Mesenchymal stem cell (in vitro differentiated cells and primary cell): ENCODE measurements at places on chromosomes 1 and 21.

DNA sequence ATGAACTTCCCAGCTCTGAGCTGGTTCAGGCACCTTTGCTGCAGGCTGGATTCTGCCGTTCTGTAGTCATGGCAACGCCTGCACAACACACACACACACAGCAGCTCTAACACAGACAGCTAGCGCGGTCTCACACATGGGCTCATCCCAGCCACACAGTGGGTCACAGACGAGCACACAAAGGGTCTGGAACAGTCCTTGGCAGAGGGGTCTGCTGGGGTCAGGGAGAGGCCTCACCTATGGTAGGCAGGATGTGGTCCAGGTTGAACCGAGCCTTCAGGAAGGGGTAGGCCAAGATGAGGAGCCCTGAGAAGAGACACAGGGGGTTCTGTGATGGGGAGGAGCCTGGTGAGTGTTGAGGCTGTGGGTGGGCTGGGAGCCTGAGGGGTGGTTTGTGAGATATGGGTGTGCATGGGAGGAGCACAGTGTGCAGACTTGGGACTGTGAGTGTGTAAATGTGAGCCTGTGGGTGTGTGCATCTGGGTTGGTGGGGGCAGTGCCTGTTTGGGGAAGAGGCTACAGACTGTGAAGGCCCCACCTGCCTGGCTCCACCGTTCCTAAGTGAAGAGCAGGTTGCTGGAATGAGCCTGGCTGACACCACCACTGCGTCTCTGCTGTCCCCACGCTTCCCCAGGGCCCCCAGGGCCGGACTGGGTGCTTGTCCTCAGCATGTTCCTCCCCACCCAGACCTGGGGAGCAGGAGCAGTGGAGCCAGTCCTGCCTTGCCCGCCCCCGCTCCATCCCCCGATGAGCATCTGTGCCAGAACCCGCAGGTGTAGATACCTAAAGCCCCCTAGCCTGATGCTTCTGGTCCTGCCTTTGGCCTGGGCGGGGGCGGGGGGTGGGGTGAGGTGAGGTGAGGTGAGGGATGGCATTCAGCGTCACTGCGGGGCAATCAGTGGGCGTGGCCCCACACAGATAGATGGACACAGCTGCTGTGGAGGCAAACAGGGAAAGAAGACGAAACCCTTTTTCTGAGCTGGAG is 1.5 kb downstream of the KNCN start:
- peak; percentile 82 for DNase-seq

GRCh38 chr1:31593770-31594632 is 17.7 kb downstream of the TINAGL1 start:
- DNase-seq, result peak; percentile 68

- DNase-seq, result peak; percentile 90
These were observed 73.7 kb downstream of the LAMC1 start for GRCh38 chr1:183096894-183097293.

DNA sequence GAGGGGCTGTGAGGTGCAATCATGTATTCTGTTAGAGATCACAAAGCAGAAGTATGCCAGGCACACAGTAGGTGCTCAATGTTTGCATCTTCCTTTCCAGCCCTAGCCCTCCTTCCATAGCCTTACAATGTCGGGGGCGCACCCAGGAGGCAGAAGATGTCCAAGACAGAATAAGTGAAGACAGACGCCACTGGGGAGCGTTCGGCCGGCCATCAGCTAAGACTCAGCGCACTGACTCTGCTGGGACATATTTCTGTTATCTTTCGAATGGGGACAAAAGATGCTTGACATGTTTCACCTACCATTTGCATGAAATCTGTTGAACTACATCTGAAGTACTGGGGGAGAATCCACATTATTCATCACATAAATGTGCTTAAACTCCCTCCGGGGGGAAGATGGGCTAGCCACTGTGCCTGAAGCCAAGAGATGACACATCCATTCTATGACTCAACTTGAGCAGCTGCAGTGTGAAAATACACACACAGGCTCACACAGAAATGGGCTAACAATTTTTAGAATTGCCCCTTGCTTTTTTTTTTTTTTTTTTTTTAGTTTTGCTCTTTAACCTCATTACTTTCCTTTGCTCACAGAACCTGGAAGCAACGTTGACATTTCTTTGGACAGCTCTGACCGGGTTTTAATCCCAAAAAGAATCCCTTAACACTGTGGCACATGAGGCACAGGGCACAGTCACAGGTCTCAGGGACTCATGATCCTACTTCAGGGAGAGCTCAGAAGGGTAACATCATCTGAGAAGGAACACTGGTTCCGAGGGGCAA is 7.9 kb downstream of the TIAM1 start:
- peak; percentile 84 for DNase-seq

GRCh38 chr1:4755301-4755845 is 101.0 kb downstream of the AJAP1 start:
- no peak for DNase-seq

DNA sequence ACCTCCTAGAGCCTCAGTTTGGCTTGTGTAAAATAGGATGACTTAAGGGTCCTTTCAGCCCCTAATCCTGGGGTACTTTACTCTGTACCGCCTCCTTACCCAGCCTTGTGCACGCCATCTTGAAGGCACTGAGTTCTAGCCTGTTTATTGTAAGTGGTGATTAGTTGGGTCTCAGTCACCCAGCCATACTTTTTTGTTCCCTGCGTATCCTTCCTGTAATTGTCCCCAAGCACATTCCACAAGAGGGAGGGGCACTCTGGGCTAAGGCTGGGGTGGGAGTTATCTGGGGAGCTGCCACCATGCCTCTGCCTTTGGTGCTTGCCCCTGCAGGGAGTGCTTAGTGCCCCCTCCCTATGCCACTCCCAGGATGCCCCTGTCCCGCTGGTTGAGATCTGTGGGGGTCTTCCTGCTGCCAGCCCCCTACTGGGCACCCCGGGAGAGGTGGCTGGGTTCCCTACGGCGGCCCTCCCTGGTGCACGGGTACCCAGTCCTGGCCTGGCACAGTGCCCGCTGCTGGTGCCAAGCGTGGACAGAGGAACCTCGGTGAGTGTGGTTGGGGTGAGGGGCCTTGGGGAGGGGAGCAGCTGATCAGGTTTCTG is 856 bp downstream of the FDPS start:
- DNase-seq, result peak; percentile 31

- peak; percentile 56 for DNase-seq
These were observed 45.9 kb upstream of the PUM1 start for GRCh38 chr1:31111290-31111951.

DNA sequence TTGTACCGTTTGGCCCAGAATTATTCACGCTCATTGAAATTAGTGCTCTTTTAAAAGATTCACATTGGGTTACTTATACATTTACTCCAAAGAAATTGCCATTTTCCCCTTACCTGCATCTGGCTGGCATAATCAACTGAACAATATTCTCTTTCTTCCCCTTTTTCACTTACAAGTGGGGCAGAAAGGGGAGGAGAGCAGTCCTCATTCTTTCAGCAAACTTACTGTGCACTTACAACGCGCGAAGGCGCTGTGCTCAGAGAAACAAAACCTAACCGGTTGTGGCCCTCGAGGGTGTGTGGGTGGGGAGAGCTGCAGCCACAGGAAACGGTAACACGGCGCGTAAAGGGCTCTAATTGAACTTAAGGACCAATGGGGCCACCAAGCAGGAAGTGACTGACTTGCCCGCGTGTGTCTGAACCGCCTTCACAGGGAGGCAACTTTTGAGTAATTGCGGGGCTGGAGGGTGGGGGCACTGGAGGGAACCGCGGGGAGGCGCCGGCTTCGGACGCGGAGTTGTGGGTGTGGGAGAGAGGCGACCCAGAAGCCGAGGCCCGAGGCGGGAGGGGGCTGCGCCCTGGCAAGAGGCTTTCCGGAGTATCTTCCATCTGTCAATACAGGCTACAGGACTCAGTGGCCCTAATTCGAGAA is 693 bp upstream of the PNRC2 start:
- peak; percentile 95 for DNase-seq

- no peak for DNase-seq
These were observed 17.4 kb upstream of the SLC30A10 start for GRCh38 chr1:219945795-219946194.

DNA sequence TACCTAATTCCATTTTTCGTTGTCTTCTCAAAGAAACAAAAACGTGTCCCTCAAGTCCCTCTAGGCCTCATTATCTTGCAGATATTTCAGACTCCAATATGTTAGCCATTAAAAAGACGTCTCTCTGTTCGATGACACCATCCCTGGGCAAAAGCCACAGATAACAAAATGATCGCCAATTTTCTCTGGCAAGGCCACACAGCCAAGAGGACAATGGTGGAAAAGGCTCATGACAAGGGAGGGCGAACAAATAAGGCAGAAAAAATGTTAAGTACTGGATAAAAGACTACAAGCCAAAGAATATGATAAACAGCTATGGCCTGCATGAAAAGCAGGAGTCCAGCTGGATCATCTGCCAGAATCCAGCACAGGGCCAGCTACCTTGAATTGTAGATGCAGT is 82.9 kb downstream of the TBX15 start:
- no peak for DNase-seq

- DNase-seq, result peak; percentile 69
These were observed 27.8 kb downstream of the ILDR2 start for GRCh38 chr1:166947398-166948043.

- no peak for DNase-seq
These were observed 34.7 kb downstream of the CDCA8 start for GRCh38 chr1:37726751-37727585.

DNA sequence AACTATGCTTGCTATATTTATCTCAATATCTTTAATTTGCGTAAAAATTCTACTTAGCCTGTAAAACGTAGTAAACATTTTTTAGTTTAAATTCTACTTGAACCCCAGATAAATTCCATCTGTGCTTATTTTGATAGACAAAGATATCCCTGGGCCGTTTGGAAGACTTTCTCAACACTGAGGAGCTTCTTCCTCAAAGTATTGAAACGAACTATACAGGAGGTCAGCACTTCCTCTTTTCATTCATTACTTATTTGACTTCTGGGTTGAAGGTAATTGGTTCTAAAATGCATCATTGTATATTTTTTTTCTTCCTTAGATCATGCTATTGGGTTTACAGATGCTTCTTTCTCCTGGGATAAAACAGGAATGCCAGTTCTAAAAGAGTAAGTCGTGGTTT is 74.7 kb downstream of the HSPA13 start:
- DNase-seq, result no peak

GRCh38 chr1:175553280-175553679 is 190.1 kb downstream of the TNR start:
- no peak for DNase-seq

DNA sequence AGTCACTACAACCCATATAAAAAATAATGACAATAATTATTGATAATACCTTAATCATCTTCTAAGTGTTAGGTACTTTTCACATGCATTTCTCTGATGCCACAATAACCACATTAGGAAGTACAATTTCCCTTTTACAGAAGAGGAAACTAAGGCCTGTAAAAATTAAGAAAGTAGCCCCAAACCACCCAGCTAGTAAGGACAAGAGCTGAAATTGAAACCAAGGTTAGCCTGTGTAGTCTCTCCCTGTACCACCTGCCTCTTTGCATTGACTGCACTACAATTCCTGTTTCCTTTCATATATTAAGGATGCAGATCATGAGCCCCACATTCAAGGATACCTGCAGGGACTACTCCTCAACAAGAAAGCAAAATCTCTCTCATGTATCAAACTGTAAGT is 288.8 kb downstream of the GPATCH2 start:
- no peak for DNase-seq

DNA sequence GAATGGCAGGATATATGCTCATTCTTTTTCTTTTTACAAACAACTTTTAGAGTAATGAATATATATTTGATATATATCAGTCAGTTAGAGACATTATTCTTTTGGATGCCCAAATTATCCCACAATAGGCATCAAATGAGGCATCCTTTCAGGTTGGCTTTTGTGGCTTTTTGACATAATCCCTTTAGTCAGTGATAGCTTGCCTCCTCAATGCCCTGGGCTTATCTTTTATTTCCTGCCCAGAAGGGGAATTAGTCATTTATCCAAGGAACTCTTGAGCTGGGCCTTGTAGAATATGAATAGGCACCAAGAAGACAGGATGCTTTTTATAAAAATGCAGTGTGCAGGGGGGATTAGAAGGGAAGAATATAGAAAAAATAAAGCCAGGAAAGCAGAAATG is 22.2 kb downstream of the EPHX4 start:
- DNase-seq, result no peak

DNA sequence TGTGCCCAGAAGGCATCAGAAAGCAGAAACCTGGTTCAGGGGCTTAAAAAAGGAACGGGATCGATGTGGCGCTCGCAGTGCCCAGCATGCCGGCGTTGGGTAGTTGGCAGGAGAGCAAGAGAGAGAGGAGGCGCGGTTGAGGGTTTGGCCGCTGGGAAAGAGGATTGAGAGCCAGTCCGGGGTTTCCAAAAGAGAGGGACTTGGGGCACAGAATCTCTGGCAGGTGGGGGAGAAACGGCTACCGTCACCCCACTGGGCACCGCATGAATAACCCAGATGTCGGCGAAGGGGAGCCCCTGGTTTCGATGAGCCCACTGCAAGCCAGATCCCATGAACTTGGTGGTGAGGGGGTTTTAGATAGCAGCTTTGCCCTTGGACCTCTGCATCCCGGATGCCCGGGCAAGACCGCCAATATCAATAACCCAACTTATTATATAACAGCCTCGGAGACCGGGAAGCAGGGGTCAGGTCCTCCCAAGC is 60.4 kb upstream of the ACOT11 start:
- DNase-seq, result no peak

- no peak for DNase-seq
These were observed 151.6 kb downstream of the TOMM20 start for GRCh38 chr1:234976861-234977680.

DNA sequence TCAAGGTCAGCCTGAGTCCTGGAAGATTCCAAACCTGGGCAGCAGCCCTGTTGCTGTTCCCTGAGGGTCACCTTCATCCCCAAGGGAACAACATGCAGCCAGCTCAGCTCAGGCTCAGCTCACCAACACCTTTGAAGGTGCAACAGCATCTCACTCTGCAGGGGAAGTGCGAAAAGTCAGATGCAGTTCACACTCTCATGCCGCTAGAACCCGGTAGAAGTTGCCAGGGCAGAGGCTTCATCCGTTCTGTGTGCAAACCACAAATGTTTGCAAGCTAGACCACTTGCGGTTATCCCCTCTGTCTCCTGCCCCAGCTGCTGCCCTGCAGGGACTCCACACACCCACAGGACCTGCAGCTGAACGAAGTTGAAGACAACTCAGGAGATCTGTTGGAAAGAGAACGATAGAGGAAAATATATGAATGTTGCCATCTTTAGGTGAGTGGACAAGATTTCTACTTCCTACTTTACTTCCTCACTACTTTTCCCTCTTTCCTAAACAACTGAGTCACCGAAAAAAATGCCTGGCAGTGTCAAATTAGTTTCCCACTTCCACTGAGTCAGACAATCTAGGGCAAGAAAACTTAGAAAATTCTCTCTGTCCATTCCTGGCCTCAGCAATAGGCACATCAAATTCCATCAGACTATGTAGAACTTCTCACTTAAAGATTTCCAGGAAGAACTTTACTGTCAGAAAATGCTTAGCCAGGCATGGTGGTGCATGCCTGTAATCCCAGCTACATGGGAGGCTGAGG is 1.8 kb upstream of the FCRL6 start:
- no peak for DNase-seq

DNA sequence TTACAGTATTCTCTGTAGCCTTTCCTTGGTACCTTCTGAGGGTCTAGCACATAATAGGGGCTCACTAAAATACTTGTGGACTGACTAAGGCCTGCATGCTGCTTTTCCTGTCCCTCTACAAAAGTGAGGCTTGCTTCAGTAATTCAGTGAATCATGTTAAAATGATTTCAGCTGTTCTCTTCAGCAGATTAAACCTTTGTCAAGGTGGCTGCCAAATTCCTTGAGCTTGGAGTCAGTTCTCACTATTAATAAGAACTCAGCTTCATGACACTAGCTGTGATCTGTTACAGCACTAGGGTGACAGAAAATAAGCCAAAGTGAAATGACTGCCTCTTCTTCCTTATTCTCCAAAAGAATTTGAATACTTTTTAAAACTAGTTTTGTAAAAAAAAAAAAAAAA is 128.8 kb downstream of the KCNN3 start:
- no peak for DNase-seq

GRCh38 chr1:227270554-227270953 is 47.7 kb downstream of the CDC42BPA start:
- DNase-seq, result peak; percentile 63
